ENCODE measurements at places on chromosomes 3 and 15.

- no peak for DNase-seq
Observed at GRCh38 chr3:137097386-137097785, 139.6 kb downstream of the IL20RB start.

DNA sequence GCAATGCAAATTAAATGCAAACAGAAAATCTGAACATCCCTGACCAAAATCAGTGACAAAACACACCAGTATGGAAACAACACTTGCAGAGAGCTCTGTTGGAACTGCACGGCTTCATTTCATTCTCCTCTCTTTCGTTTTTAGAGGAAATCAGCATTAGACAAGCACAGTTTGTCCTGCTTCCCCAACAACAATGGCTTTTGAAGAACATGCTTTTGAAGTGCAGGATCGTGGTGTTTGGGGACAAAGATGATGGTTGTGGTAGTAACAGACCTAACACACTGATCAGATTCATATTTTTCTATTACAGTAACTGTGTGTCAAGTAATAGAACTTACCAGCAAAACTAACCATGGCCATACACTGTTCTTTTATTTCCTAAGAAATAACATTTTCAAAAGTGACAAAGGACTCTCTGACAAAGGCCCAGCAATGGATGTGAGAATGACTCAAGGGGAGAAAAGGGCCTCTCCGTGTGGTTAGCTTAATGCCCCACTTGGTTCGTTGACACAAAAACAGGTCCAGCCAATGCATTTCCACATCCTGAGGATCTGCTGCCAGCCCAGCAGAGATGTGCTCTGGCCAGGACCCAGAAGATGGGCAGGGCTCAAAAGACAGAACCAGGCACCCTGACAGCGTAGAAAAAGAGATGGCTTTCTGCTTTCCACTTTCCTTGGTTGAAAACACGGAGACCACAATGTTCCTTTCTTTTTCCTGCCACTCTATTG lies 84.1 kb downstream of the CCNL1 start:
- no peak for DNase-seq

GRCh38 chr15:73633111-73633990 lies at the start of gene NPTN:
Gene NPTN, minus strand, starts transcription at chr15:73633389. Its CDS starts 174 bp downstream, at chr15:73633215.
- peak; percentile 96 for DNase-seq

- no peak for DNase-seq
Observed at GRCh38 chr3:131561511-131561910, 58.7 kb upstream of the MRPL3 start.

DNA sequence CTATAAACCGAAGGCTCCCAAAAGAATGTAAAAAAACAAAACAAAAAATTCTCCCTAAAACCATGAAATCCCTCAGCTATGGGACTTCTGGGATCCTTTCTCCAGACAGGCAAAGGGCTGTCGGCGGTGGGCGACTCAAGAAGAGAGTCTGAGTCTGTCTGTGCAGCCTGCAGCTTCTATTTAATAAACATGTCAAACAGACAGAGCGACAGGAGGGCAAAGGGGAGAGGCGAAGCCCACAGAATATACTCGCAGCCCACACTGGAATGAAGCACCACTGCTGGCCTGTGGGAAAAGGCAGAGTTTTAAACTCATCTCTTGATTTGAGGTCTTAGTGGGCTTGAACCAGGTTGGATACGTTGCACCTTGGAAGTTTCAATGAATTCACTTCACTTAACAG lies 40.2 kb downstream of the ISL2 start:
- no peak for DNase-seq

- no peak for DNase-seq
Observed at GRCh38 chr3:187769771-187770170, 24.5 kb upstream of the BCL6 start.

- DNase-seq: no peak
Observed at GRCh38 chr3:16329036-16329825, 64.2 kb downstream of the OXNAD1 start.

DNA sequence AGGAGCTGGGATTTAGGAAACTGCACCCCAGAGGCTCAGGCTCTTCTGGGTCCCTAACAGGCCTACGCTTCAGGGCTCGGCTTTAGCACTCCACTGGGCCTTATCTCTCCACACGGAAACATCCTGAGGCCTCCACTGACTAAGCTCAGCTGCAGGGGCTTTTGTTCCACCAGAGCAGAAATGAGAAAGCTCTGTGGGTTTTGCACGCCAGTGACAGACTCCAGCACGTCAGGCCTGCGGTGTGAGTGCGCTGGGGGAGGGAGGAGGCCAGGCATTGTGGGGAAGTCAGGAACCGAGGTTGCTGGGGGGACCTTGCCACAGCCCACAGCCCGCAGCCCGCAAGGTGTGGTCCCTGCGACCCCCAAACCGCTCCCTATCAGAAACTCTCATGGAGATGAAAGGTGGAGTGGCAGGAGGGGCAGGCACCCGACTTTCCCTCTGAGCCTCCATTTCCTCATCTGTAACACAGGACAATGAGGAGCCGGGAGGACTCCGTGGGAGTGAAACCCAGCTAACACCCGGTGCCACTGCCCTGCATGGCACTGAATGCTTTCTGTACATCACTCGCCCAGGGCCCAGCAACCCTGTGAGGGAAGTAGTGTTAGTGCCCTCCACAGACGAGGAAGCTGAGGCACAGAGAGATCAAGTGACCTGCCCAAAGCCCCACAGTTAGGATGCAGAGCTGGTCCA lies 106.5 kb downstream of the TPRA1 start:
- peak; percentile 93 for DNase-seq

GRCh38 chr3:62602987-62603386 lies 229.6 kb upstream of the FEZF2 start:
- no peak for DNase-seq

DNA sequence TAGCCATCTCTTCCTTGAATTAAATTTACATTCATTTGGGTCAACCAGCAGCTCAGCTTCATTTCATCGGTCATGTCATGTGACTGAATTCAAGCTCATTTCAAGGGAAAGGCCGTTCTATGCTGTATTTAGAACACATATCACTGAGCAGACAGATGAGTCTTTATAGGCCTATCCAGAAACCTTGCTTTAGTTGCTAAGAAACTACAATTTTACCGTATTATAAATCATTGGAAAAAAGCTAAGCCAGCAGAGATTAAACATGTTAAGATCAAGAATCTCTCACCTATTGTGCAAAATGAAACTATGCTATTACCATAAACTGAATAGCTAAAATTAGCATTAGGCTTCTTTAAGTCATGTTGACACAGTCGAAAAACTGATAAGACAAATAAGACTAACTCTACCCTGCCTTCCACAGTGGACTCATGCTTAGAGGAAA lies 2.2 kb downstream of the NPTN start:
- DNase-seq: no peak

DNA sequence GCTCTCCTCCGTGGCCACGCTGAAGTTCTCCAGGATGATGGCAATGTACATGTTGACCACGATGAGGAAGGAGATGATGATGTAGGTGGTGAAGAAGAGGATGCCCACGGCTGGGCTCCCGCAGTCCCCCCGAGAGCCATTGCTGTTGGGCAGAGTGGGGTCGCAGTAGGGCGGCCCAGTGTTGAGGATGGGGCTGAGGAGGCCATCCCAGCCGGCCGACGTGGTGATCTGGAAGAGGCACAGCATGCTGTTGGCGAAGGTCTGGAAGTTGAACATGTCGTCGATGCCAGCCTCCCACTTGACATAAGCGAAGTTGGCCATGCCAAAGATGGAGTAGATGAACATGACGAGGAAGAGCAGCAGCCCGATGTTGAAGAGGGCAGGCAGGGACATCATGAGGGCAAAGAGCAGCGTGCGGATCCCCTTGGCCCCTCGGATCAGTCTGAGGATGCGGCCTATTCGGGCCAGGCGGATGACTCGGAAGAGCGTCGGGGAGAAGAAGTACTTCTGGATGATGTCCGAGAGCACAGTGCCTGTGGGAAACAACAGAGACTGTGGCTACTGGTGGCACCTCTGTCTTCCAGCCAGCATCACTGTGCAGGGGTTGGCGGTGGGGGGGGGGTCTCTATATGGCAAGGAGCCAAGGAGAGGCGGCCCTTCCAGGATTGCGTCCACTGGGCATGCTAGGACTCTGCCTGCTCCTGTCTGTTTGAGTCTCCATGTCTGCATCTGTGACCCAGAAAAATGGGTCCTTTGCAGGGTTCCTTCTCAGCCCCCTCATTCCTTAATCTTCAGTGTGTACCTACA lies 55.1 kb downstream of the EXOG start:
- DNase-seq: no peak

DNA sequence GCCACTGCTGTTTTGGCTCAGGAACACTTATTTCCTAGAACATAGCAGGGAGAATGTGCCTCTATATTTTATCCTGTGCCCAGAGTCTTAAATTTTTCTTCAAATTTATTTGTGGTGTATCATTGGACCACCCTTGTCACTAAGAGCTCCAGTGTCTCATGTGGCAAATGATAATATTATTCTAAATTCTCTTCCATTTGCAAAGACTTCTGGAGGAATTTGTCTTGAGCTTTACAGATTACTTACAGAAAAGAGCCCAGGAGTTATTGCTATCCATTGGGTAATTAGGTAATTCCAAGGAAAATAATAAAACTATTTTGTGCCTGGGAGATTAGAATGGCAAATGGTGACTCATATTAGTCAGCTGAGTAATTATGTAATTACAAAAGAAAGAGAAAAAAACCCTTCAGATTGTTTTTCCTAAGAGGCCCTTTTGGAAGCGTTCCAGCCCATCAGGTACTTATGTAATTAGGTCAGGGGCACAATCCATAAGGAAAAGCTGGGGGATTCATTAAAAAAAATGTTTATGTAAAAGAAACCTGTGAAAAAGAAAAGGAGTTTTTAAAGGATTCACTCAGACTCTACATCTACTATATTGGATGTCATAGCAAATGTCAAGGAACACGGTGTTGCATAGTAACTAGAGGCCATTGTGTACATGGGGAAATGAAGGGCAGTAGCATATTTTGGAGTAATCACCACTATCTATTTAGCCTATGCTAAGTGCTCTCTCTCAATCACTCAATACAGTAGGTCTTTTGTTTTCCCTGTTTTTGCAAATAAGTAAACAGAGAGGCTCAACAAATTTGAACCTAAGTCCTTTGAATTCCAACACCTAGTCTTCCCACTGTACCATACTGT lies 380.9 kb upstream of the RARB start:
- DNase-seq: no peak

DNA sequence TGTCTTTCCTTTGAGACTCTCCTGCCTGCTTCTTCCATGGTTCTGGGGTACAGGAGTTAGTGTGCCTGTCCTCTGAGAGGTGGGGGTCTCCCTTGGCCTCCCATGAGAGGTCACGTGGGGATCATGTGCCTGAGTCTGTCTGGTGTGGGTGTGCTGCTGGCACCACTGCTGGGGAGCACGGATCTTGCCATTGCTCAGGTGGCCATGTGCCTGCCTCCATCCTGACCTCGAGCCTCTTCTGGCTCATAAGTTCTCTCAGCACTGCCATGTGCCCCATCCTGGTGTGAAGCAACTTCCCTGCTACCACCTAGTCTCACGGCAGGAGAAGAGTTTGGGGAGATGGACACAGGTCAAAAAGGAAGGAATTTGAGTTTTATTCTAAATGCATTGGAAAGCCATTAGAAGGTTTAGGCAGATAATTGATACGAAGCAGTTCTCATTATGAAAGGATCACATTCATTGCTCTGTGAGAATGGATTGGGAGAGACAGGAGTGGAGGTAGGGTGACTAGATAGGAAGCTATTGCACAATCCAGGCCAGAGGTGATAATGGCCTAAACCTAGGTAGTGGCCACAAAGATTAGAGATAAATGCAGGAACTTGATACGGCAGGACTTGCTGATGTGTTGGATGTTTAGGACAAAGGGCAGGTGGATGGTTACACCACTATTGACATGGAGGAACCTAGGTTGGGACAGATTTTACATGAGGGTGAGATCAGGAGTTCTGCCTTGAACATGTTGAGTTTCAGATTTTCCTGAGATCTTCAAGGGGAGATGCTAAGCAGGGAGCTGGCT lies 173.0 kb upstream of the RORA start:
- no peak for DNase-seq

DNA sequence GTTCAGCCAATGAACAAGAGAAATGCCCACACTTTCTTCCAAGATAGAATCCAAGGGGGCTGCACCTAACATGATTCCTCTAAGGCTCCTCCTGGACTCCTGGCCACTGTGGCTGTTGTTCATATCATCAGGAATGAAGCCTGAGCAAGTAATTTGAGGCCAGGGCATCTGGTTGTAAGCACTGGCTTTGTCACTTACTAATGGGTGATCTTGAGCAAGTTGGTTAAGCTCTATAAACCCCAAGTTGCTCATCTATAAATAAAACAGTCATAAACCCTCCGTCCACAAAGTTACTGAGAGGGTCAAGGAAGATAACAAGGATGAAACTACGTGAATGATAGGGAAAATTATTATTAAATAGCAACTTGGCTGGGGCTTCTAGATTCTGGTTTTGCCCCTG lies 58.3 kb downstream of the CDC25A start:
- no peak for DNase-seq

Data from T-helper 2 cell (primary cell).